Stimulated activated CD8-positive, alpha-beta memory T cell treated with anti-CD3 and anti-CD28 coated beads, Interleukin-4, amount 100 ng/mL, for 4 hours (primary cell): ENCODE measurements at places on chromosomes 5 and 9.

- DNase-seq: no peak
Measured at GRCh38 chr9:108551030-108551841, 304.6 kb downstream of the ACTL7B start.

DNA sequence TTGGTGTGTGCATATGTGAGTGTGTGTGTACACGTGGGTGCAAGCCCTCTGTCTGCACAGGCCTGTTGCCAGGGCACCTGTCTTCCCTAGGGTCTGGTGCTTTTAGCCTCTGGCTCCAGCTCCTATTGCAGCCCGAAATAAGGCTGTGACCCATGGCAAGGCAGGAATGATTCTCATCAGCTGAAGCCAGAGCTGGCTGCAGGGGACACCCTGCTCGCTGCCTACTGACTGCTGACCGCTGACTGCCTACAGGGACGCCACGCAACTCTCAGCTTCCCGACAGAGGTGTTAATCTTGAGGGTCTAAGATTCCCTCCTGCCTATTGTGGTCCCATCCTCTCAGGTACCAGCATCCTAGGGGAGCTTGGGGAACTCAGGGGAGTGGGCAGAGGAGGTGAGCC lies at the start of gene MYOZ3:
MYOZ3 (plus strand) TSS at position 166 of the 400 bp plus-strand sequence. CDS start 1,691 bp downstream, outside the sequence.
- DNase-seq: no peak

DNA sequence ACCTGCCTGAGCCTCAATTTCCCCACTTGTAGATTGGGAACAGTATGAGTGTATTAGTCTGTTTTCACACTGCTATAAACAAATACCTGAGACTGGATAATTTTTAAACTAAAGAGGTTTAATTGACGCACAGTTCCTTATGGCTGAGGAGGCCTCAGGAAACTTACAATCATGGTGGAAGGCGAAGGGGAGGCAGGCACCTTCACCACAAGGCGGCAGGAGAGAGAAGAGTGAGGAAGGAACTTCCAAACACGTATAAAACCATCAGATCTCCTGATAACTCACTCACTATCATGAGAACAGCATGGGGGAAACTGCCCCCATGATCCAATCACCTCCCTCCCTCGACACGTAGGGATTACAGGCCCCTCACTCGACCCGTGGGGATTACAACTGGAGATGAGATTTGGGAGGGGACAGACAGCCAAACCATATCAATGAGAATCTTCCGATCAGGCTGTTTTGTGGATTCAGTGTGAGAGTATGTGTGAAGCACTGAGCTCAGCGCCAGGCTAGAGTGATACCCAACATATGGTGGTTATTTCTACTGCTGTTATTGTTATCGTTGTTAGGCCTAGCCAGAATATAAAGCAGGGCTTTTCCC lies 14.6 kb upstream of the LMX1B start:
- no peak for DNase-seq

DNA sequence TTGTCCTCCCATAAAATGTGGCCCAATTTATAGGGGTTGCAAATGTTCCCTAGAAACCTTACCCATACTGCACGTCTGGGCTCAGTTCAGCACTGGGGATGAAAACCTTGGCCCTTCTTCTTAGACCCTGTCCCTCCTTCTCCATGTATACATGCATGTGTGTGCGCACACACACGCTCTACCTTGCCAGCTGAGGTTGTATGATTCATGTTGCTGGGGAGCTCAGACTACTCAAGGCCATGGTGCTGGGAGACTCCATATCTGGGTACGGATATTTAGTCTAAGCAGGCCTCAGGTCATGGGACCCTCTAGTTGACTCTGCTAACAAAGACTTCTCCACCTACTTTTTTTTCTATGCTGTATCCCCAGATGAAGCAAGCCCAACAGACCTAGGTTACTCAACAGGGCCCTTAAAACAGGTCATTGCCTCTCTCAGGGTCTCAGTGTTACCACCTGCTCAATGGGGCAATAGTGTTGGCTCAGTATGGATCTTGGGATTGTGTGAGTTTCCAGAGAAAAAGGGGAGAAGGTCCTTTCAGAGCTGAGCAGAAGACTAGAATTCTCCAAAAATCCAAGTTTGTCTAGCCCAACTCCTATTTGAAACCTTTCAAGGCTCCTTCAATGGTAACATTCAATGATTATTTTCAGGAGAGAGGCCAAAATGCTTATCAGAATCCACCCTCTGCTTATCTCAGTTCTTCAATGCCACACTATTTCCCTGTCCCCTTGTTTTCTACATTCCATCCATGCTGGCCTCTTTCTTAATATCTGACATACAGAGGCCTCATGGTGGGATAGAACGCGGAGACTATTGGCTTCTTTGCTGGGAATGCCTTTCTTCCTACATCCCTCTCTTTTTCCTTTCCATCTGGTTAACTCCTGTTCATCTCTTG lies 123.6 kb upstream of the PITX1 start:
- no peak for DNase-seq

GRCh38 chr5:107342371-107342770 lies 328.4 kb downstream of the EFNA5 start:
- no peak for DNase-seq

GRCh38 chr9:101427957-101428655 lies 7.5 kb downstream of the ALDOB start:
- DNase-seq: no peak

GRCh38 chr5:132639706-132640130 lies 18.3 kb upstream of the IL13 start:
- DNase-seq: no peak

DNA sequence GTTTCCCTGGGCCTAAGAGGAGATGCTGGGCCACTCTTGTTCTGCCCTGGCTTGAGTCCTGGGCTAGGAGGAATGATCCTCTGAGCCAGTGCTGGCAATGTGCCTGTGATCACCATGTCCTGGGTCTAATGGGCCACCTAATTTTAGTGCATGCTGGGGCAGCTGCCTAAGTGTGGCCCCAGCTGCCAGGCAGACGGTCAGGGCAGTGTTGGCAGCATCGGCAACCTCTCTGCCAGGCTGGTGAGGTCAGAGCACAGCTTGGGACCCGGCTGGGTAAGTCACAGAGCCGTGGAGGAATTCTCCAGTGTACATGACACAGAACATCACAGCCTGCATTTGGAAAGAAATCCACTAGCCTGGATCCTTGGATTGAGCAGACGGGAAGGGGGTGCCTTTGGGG lies 21.4 kb upstream of the PITX1 start:
- DNase-seq: no peak

DNA sequence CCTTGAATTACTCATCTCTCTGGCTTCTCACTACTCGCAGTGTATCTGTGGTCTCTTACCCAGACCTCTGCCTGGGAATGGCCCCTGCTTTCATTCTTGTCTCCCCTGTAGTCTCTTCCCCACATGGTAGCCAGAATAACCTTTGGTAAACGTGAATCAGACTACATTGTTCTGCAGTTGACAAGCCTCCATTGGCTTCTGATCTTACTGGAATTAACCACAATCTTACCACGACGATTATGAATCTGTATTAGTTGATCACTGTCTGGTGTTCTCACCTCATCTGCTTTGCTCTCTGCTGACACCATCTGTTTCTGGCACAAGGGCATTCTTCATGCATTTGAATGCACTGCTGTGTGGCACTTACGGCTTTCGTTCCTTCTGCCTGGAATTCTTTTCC lies 781.2 kb downstream of the MTRR start:
- DNase-seq: no peak

GRCh38 chr9:8860086-8860485 lies 1060.5 kb upstream of the DMAC1 start:
- DNase-seq: no peak

- DNase-seq: no peak
Measured at GRCh38 chr5:135287551-135287950, 111.5 kb downstream of the MACROH2A1 start.

- no peak for DNase-seq
Measured at GRCh38 chr9:98289614-98290201, 34.3 kb upstream of the TBC1D2 start.

GRCh38 chr9:120928483-120929228 lies 2.1 kb upstream of the TRAF1 start:
- peak; percentile 72 for DNase-seq

DNA sequence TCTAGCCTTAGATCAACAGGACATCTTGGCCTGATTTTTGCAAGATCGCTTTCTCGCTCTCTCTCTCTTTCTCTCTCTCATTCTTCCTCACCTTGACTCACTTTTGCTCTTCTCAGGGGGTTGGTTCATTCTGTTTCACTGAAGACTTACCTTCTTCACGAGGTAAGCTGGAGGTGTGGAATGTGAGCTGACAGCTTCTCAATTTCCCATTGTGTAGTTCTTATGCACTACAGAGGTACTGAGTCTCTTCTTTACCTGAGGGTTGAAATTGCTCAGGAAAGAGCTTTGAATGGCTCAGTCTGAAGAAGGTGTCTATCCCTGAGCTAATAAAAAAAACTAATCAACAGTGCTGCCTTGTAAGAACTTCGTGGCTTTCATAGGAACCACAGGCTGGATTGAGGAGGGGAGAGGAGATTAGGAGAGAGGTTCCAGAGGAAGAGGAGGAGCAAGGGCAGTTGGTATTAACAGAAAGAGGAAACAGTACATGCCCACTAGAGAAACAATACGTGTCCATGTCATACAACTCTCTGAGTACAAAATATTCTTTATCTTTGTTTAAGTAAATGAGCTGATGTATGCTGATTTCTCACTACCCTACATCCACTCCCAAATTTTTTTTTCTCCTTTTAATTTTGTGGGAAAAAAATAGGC lies 192.2 kb downstream of the TMEM167A start:
- DNase-seq: no peak

GRCh38 chr5:103901885-103902284 lies 339.3 kb upstream of the NUDT12 start:
- no peak for DNase-seq

- DNase-seq: no peak
Measured at GRCh38 chr9:35674025-35674361, 265 bp downstream of the CA9 start.

DNA sequence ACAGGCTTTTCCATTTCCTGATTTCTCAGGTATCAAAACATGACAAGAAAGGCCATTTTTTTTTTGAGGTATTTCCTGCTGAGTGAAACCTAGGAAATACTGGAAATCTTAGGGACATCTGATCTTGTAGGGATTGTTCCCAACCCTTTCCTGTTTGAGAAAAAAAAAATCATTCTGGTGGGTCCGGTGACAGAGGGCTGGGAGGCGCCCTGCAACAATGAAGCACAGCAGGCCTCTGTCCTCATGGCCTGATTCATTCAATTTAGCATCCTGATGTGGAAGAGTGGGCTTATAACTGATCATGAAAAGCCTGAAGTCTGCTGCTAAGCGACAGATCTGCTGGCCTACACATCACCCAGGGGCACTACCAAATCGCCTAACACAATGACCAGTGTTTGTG lies 3.0 kb upstream of the C9orf153 start:
- DNase-seq: no peak

DNA sequence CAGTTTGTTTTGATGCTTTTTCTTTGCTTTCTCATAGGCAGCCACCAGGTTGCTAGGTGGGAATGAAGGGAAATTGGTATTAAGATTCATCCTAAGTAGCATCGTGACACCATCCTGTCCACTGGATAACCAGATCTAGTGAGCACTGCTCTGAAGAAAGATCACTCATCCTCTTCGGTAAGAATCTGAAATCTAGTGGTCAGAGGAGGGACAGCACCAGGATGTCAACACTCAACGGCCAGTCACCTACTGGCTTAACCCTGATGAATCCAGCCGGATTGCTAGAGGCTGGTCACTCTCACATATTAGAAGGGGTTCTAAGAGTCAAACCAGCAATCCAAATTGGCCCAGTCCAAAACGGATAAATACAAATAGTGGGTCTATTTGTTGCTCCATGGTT lies 50.8 kb downstream of the DCP2 start:
- DNase-seq: no peak

DNA sequence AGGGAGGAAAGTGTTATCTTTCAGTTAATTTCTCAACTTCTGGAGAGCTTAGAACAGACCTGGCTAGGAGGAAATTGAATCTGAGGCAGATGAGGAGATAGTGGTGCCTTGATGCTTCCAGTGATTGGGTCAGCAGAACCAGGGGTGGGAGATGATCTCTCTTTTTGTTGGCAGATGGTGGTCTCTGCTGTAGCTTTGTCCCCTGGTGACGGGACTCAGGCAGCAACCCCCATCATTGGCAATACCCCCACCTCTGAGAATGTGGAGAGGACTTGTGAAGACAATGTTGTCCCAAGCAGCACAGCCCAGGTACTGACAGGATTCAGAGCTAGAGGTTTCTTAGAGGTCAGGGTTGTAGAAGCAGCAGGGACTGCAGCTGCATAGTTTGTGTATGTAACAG lies 3.7 kb upstream of the PDCD6 start:
- no peak for DNase-seq

DNA sequence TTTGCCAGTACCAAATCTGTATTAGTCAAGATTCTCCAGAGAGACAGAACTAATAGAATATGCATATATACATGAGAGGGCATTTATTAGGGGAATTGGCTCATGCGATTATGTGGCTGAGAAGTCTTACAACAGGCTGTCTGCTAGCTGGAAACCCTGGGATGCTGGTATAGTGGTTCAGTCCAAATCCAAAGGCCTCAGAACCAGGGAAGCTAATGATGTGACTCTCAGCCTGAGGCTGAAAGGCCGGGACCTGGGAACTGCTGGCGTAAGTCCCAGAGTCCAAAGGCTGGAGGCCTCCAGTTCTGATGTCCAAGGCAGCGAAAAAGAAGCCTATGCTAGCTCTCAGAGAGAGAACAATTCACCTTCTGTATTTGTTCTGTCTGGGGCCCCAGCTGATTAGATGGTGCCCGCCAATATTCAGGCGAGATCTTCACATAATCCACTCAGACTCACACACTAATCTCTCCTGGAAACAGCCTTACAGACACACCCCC lies 84.1 kb downstream of the KIAA1958 start:
- no peak for DNase-seq

DNA sequence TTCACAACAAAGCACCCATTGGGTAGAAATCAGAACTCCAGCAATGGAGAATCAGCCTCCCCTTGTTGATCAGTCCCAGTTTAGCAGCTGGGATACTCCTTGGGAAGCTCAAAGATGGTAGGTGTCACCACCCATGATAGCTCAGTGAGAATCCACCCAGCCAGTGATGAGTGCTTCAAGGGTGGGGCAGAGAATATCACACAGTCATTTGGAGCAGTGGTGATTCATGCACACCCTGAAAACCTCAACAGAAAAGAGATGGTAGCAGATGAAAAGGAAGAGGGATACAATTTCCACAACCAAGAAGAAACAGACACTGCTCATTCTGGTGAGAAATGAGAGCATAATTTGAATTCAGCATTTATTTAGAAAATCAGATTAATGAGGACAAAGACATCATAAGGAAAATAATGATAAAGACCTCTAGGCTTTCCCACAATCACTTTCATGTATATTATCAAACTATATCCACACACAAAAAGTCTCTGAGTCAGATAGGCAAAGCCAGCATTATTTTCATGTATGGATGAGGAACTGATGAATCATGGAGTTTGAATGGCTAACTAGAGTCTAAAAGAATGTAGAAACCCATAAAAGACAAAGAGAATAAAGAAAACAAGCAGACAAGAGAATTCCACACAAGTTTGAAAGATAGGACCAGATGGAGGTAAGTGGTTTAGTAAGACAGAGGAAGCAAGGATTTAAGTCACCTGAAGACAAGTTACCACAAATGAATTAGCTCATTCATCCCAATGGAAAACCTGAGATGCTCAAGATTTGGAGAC lies 82.9 kb downstream of the FEM1C start:
- DNase-seq: no peak
